ENCODE measurements at places on chromosomes 1 and 21.

DNA sequence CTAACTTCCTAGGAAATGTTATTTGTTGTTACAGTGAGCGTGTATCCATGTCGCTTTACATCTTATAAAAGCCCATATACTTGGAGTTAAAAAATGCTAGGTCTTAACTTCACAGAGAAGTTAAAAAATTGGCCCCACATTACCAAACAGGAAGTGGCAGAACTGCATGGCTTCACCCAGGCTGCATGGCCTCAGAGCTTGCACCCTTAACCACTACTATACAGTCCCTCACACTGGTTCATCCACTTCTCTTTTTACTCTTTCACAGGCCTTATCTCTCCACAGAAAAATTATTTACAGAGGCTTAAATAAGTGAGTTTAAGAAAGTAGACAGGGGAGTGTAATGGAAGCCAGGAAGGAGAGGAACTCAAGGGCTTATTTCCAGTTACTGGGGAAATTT lies 402.5 kb downstream of the HHAT start:
- DNase-seq = no peak

GRCh38 chr21:35275776-35276175 lies 226.7 kb upstream of the RUNX1 start:
- DNase-seq = no peak

- no peak for DNase-seq
These were observed 64.7 kb upstream of the ANGPTL1 start for GRCh38 chr1:178935610-178936009.

DNA sequence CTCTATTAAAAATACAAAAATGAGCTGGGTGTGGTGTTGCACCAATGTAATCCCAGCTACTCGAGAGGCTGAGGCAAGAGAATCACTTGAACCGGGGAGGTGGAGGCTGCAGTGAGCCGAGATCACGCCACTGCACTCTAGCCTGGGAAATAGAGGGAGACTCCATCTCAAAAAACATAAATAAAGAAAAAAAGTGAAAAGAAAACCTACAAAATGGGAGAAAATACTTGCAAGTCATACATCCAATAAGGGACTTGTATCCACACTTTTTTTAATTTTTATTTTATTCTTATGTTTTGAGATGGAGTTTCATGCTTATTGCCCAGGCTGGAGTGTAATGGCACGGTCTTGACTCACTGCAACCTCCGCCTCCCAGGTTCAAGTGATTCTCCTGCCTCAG lies 29.5 kb upstream of the SH3D21 start:
- no peak for DNase-seq

- DNase-seq = no peak
These were observed 9.6 kb downstream of the SMAP2 start for GRCh38 chr1:40383095-40383487.

DNA sequence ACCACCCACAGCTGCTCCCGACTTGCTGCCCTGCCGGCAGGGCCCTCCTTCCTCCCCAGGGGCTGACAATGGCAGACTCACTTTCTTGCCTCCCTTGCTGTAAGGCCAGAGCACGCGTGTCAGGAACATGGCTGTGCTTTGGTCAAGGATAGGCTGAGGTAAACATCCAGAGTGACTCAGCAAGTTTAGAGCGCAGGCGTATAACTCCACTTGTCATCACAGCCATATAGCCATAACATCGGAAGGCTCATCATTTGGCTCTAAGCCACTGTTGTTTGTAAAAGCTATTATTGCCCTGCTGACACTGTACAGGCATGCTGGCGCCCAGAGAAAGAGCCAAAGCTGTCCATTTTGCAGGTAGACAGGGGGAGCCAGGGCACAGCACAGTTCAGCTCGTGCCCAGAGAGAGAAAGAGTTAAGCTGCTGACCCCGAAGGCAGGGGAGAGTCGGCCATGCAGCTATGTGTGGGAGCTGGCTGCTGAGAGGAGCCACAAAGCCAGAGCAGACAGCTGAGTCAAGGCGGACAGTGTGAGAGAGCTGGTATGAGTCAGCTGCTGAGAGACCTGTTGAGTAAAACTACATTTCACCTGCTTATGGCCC lies 60.6 kb downstream of the GNG4 start:
- DNase-seq = no peak

DNA sequence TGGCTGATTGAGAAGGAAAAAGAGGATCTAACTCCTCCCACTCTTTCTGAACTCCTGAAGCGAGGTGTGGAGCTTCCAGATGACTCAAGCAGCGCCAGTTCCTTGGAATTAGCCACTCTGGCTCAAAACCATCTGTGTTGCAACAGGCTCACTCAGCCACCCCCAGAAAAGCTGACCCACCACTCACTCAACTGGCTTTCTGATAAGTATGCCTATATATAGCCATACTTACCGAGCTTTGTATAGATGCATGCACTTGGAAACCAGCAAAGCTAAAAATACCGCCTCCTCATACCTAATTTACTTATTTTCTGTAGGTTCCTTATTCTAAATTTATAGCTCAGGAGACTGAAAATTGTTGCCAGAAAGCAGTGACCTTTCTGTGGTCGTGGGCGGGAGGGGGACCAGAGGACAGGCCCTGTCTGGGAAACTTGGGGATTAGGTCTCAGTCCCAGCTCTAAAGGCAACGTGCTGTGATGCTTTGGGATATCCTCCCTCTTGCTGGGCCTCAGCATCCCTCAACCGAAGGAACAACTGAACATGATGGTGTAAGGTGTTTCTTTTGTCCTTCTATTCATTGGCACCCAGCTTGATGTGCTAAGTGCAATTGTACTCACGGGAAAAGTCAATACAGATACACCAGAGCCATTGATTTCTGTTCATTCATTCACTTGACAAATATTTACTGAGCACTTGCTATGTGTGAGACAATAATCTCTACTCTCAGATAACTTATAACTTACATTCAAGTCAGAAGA lies 65.7 kb downstream of the NENF start:
- DNase-seq = no peak

GRCh38 chr1:156502894-156503697 lies 2.5 kb upstream of the MEF2D start:
- DNase-seq = no peak

Measured in activated CD4-positive, alpha-beta T cell treated with anti-CD3 and anti-CD28 coated beads, Interleukin-2, amount 50 U/mL, for 24 hours (primary cell).